Activated CD4-positive, alpha-beta memory T cell treated with anti-CD3 and anti-CD28 coated beads for 36 hours (primary cell): ENCODE measurements at places on chromosomes 12 and 14.
A peak's percentile ranks its signal among the peaks of the same experiment; 100 is the strongest.

DNA sequence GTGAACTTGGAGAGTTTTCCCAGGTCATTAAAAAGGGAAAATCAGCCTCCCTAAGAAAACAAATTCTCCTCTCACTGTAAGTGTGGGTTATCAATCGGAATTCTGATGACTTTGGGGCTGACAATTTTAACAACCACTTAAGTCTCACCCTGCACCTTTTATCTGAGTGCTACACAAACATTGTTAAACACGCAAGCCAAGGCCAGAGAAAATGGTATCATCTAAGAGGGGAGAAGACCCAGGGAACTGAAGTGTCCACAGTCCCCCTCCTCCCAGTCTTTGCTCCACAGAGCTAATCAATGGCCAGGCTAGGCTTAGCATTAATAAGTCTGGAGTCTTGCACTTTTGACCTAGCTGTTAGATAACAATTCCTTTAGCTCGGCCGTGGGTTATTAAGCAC lies 51.7 kb upstream of the TBX5 start:
- DNase-seq = no peak
- no peaks in the 10 kb centered on the region for H3K36me3 ChIP-seq
- no peak overlapping the region for H3K4me3 ChIP-seq
- H3K27me3 ChIP-seq = peaks cover 5% of the 10 kb centered on the region

GRCh38 chr12:56153678-56154065 lies 1.3 kb downstream of the MYL6B start:
- DNase-seq = no peak
- no peak overlapping the region for H3K27ac ChIP-seq
- no peaks in the 10 kb centered on the region for H3K27me3 ChIP-seq
- H3K36me3 ChIP-seq = peaks cover 15% of the 10 kb centered on the region
- peak overlapping the region; percentile 78 for H3K4me3 ChIP-seq
- H3K4me1 ChIP-seq = peaks cover 36% of the 10 kb centered on the region

GRCh38 chr14:66979101-66979974 lies 209.9 kb upstream of the GARIN2 start:
- peak; percentile 13 for DNase-seq
- H3K36me3 ChIP-seq = peaks cover 2% of the 10 kb centered on the region
- H3K4me1 ChIP-seq = peaks cover 5% of the 10 kb centered on the region
- H3K27ac ChIP-seq = no peak overlapping the region
- no peak overlapping the region for H3K4me3 ChIP-seq

GRCh38 chr14:96806836-96807235 lies 9.7 kb downstream of the VRK1 start:
- no peak overlapping the region for H3K27ac ChIP-seq
- H3K4me3 ChIP-seq = no peak overlapping the region
- no peaks in the 10 kb centered on the region for H3K27me3 ChIP-seq
- H3K36me3 ChIP-seq = peaks cover 9% of the 10 kb centered on the region
- no peak for DNase-seq

- peaks cover 11% of the 10 kb centered on the region for H3K36me3 ChIP-seq
- no peak overlapping the region for H3K27ac ChIP-seq
- no peak overlapping the region for H3K4me3 ChIP-seq
- no peak for DNase-seq
- peaks cover 26% of the 10 kb centered on the region for H3K4me1 ChIP-seq
Observed at GRCh38 chr12:49261721-49262120, 3.2 kb upstream of the TUBA1C start.
